ELF-1 (cell line): ENCODE measurements at places on chromosomes 1 and 21.

DNA sequence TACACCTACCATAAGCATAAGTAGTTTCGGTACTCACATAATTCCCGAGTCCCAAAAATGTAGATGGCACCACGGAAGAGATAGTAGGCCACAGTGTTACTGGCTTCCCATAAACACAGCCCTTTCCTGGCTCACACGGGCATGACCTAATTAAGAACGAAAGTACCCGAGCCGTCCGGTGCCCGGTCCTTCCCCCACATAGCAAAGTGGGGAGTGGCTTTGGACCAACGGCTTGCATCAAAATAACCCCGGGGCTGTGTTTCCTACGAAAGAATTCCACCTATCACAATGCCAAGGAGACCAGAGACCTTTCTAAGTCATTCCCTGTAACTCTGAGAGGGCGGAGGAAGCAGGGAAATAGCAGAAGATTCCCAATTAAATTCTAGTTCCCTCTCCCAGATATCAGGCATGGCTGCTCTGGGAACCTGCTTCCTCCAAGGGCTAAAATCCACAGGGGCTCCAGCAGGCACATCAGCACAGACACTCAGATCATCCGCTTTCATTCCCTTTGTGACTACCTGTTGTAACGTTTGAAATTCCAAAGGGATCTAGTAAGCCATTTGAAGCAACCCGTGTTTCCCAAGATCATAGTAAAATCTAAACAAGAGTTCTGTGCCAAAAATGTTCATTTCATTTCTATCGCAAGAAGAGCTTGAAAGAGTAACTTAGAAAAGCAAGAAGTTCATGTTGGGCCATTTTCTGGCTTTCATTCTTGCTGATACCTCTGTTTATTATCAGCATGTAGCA lies at the start of gene TMPRSS3:
Gene TMPRSS3 (minus strand): TSS at position 148 of the 747 bp plus-strand sequence. CDS start 635 bp downstream, outside the sequence.
- DNase-seq, result peak; percentile 68

DNA sequence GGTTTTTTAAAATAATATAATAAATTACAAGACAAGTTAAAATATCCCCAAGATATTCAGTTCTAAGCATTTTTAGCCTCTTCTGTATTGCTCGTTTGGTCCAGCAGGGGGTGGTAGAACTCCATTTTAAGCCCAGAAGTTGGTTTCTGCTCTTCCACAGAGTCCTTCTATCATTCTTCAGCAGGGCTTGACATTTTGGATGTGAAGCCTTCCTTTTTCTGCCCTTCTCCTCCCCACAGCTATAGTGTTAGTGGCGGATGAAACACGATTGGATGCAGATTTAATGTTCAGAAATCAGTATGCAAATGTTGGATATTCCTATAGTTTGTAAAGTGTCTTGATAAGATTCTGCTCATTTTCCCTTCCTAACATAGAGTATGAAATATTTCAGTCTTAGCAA lies 1.4 kb downstream of the NCAM2 start:
- peak; percentile 27 for DNase-seq

GRCh38 chr21:41610042-41610839 lies 102.3 kb upstream of the TMPRSS2 start:
- DNase-seq, result peak; percentile 87

GRCh38 chr21:42997053-42997452 lies 22.7 kb downstream of the PKNOX1 start:
- no peak for DNase-seq

- DNase-seq, result no peak
These were observed 163.5 kb downstream of the PLXNA2 start for GRCh38 chr1:208080396-208081286.

DNA sequence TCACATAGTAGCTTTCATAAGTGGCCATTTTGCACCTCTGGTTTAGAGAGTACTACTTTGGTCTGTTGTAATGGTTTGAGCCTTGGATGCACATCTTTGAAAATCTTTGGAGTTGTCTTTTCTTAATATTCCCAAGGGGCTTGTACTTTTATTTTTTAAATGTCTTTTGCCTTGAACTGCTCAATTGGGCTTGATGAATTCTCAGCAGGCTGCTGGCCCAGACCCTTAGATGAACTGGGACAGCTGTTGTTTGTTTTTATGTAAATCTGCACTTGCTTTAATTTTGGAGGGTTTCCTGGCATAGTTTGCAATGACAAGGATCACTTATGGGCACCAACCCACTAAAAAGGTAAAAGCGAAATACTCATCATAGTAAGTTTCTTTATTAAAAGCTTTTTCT lies 24.9 kb downstream of the NGF start:
- no peak for DNase-seq

GRCh38 chr21:35395728-35396127 lies 346.6 kb upstream of the RUNX1 start:
- no peak for DNase-seq

- DNase-seq, result peak; percentile 81
These were observed 49.9 kb downstream of the BACE2 start for GRCh38 chr21:41217671-41218385.

DNA sequence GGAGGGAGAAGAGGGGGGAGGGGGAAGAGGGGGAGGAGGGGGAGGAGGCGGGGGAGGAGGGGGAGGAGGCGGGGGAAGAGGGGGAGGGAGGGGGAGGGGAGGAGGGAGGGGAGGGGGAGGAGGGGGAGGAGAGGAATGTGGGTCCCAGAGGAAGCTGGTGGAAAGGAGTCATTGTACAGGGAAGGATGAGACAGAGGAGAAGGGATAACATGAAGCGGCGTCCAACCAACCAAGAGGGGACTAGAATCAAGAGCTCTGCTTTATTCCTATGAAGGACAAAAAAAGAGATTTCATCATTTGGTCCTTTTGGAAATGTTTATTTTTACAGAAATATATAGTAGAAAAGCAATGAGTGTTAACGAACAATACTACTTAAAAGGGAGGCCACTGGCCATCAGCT lies 24.5 kb downstream of the COA6 start:
- DNase-seq, result no peak

DNA sequence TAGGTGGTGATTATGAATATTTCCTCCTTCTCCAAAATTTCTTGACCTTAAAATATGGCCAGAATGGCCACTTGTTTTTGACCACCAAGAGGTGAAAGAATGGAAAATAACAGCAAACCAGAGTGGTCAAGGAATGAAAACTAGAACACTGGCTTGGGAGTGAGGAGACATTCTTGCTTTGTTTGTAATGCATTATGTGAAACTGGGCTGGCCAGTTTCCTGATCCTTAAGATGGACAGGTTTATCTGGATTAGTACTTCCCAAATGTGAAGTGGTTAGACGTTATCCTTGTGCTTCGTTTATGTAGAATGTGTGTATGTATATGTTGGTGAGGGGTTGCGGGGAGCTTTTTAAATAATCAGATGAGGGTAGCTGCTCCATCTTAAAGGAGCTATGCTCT lies 12.8 kb downstream of the PLA2G4A start:
- no peak for DNase-seq

GRCh38 chr1:77370161-77370560 lies 88.3 kb downstream of the AK5 start:
- no peak for DNase-seq

GRCh38 chr1:198679535-198680173 lies 40.8 kb downstream of the PTPRC start:
- no peak for DNase-seq

DNA sequence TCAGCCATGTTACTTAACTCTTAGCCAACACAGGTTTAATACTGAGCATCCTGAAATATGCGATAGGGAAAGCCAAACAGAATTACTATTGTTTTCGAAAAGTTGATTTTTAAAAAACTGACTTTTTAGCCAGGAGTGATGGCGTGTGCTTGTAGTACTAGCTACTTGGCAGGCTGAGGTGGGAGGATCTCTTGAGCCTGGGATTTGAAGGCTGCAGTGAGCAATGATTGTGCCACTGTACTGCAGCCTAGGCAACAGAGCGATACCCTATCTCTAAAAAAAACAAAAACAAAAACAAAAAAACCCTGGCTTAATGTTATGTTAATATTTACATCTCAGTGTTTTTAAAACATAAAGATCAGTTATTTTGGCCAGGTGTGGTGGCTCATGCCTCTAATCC lies 16.7 kb downstream of the NMNAT1 start:
- DNase-seq, result no peak

DNA sequence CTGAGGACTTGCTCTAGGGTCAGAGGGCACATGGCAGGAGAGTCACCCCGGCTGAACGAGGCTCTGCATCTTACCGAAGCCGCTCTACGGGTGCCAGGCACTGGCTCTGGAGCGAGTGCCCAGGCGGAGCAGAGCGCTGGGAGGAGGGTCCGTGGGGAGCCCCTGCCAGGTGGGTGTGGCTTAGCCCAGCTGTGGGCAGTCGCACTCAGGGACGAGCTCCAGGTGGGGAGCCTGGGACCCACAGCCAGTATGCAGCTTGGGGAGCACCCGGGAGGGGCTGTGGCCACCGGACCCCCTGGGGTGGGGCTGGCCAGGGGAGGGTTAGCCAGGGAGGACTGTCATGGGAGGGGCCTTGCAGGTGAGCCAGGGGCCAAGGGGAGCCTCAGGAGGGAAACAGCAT lies 3.8 kb downstream of the AGRN start:
- DNase-seq, result no peak

- no peak for DNase-seq
These were observed 55.2 kb upstream of the ARTN start for GRCh38 chr1:43878440-43878839.

GRCh38 chr1:9437961-9438430 lies 101.3 kb upstream of the SLC25A33 start:
- no peak for DNase-seq

DNA sequence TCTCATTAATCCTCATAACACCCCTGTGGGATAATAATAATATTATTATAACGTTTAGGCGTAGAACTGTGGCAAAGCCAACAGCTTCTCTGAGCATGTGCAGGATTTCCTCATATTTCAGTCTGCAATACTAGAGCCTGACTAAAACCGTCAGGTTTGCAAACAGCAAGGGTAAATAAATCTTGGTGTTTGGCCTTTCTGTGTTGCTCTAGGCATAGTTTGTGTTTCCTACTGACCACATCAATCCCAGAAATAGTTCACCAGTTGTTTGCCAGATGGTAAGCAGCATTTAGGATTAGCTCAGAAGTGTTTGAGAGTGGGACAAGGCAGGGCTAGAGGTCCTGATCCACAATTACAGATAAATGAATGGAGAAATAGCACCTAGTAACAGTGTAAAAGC lies 2.8 kb upstream of the KCNA3 start:
- DNase-seq, result no peak

- no peak for DNase-seq
These were observed 248.6 kb downstream of the OLFM3 start for GRCh38 chr1:101748077-101748476.

DNA sequence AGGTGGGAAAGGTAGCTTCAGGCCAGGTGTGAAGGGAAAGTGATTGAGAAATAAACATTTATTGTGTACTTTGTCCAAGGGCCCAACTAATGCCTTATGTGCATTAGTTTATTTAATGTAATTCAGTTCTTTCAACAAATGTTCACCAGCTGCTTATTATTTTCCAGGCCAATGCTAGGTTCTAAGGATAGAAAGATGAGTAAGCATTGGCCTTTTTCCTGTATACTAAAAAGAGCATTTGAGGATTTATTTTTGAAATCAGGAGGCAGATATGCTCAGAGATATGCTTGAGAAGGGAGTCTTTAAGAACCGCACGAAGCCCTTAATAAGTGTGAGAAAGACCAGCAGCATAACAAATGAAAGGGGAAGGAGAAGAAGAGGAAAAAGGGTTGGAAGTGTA lies 32.0 kb downstream of the CLCA1 start:
- DNase-seq, result no peak

- peak; percentile 81 for DNase-seq
These were observed 433.1 kb downstream of the CAMTA1 start for GRCh38 chr1:7218210-7218832.

GRCh38 chr1:31346785-31347184 lies 26.1 kb downstream of the FABP3 start:
- no peak for DNase-seq

DNA sequence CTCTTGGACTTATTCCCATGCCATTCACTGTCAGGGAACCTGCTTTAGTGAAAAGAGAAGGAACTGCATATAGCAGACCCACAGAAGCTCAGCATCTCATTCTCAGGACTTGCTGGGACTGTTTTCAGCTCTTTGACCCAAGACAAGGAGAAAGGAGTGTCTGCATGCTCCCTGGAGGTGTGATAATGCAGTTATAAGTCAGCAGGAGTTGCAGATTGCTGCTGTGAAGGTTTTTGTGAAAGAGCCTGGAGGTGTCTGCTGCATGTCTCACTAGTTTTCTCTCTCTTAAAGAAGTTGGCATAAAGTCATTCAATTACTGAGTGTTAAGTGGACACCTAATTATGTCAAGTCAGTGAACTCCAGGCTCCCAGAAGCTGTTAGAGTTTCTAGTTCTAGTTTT lies 343.4 kb downstream of the BRINP2 start:
- DNase-seq, result no peak

DNA sequence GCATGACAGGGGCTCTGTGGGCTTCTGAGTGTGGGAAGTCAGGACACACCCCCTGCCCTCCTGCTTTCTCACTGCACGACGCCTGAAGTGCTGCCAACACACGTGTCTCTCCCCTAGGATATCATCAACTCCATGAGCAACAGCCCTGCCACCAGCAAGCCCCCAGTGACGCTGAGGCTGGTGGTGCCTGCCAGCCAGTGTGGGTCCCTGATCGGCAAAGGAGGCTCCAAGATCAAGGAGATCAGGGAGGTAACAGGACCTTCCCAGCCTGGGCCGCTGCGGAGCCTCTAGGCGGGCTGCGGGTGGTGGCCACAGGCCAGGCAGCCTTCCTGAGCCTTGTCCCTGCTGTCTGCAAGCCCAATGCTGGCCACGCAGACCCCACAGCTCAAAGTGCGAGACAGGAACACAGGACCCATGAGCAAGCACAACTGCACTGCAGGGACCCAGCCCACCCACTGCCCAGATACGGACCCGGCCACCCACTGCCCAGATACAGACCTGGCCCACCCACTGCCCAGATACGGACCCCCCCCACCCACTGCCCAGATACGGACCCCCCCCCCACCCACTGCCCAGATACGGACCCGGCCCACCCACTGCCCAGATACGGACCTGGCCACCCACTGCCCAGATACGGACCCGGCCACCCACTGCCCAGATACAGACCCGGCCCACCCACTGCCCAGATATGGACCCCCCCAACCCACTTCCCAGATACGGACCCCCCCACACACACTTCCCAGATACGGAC lies 72.2 kb upstream of the COL6A1 start:
- no peak for DNase-seq

DNA sequence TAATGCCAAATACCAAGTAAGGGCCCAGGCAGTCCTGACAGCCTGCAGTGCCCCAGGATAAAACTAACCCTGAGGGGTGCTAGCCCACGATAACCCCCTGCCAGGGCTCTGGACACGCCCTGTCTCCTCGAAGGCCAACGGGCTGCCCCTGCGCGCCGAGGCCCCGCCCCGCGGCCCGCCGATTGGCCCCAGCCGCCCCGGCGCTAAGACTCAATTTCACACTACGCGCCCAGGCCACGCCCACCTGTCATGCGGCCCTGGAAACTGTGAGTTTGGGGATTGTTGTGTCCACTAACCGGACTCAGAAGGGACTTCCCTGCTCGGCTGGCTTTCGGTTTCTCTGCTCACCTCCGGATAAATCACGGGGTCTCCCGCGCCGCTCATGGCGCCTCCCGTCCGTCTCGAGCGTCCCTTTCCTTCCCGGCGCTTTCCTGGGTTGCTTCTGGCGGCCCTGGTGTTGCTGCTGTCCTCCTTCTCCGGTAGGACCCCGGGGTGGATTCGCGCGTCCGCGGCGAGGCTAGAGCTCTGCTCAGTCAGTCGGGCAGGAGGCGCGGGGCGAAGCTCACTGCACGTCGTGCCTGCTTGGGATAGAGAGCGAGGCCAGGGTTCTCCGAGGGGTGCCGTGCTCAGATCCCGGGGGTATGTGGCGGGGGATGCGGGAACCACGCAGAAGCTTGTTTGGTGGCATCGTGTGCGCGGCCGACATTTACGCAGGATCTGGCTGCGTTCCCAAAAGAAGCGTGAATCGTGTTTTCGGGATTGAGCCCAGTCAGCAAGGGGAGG lies at the start of gene CR1L:
Gene CR1L (plus strand): TSS at position 282 of the 783 bp plus-strand sequence. CDS start 101 bp downstream, at position 383.
- peak; percentile 96 for DNase-seq
